ENCODE measurements at places on chromosomes 13 and 19.

GRCh38 chr19:33689138-33689746, 67.5 kb downstream of the CHST8 start:
- DNase-seq, result no peak
- H3K27me3 ChIP-seq, result peaks cover 43% of the 10 kb centered on the region
- no peak overlapping the region for H3K4me3 ChIP-seq
- H3K36me3 ChIP-seq, result no peaks in the 10 kb centered on the region
- no peak overlapping the region for H3K27ac ChIP-seq

DNA sequence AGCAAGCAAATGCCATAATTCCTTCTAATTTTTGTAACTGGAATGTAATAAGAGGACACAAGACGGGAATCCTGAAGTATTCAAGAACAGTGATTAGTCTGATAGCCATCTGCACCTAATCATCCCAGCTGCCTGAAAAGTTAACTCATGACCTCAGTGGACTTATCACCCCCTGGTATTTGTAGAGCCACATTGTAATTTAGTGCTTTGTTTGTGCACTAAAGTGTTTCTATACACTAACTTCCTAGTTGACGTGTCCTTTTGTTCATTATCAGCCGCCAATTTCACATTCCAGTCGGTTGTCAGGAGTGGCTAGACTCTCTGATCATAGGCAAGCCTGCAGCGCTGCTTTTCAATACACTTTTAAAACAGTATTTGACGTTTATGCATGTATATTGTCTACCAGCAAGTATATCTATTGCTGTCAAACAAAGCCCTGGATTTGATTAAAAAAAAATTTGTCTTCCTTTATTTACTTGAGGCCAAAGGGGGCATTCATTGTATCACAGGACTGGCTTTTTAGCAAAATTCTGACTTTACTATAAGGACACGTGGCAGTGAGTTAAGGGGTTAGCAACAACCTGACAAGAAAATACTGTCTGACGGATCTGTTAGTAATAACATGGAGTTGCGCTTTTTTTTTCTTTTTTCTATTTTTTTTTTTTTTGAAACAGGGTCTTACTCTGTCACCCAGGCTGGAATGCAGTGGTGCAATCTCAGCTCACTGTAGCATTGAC, 10.4 kb upstream of the SOX21 start:
- H3K4me1 ChIP-seq, result no peaks in the 10 kb centered on the region
- no peak overlapping the region for H3K4me3 ChIP-seq
- no peaks in the 10 kb centered on the region for H3K36me3 ChIP-seq
- H3K27ac ChIP-seq, result no peak overlapping the region
- no peak for DNase-seq

- DNase-seq, result no peak
- peaks cover 8% of the 10 kb centered on the region for H3K36me3 ChIP-seq
- H3K4me3 ChIP-seq, result peak overlapping the region; percentile 89
- H3K27ac ChIP-seq, result no peak overlapping the region
- H3K4me1 ChIP-seq, result peaks cover 31% of the 10 kb centered on the region
Observed at GRCh38 chr19:17718550-17718946, 732 bp upstream of the MAP1S start.

- H3K27me3 ChIP-seq, result peaks cover 89% of the 10 kb centered on the region
- H3K4me1 ChIP-seq, result peaks cover 5% of the 10 kb centered on the region
- no peak for DNase-seq
- no peaks in the 10 kb centered on the region for H3K36me3 ChIP-seq
- H3K27ac ChIP-seq, result no peak overlapping the region
Observed at GRCh38 chr19:16330806-16331690, 6.4 kb downstream of the KLF2 start.

DNA sequence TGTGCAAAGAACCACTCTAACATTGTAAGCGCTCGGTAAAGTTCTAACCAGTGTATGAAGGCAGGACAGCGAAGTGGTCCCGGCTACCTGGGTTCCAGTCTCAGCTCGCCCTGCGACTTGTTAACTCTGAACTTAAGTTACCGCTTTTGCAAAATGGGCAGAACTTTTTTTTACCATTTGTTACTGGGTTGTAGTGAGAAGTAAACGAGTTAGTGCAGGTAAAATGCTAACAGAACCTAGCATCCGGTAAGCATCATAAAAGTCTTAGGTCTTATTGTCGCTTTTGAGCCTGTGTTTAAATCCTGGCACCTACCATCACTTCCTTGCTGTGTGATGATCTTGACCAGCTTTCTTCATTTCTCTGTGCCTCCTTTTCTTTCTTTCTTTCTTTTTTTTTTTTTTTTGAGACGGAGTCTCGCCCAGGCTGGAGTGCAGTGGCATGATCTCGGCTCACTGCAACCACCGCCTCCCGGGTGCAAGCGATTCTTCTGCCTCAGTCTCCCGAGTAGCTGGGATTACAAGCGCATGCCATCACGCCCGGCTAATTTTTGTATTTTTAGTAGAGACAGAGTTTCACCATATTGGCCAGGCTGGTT, 734 bp upstream of the TRMT1 start:
- H3K4me3 ChIP-seq, result peak overlapping the region; percentile 96
- no peaks in the 10 kb centered on the region for H3K27me3 ChIP-seq
- H3K4me1 ChIP-seq, result peaks cover 59% of the 10 kb centered on the region
- no peak for DNase-seq
- no peak overlapping the region for H3K27ac ChIP-seq
- H3K36me3 ChIP-seq, result peaks cover 5% of the 10 kb centered on the region

DNA sequence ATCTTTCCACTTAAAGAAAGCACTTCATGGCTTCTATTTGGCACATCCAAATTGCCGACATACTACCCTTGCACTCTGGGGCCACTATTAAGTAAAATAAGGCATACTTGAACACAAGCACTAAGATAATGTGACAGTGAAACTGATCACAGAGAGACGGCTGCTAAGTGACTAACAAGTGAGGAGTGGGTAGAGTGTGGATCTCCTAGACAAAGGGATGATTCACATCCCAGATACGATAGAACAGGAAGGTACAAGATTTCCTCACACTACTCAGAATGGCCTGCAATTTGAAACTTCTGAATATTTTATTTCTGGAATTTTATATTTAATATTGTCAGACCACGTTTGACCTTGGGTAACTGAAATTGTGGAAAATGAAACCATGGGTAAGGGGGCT, 1721.8 kb upstream of the SPRY2 start:
- no peak overlapping the region for H3K27ac ChIP-seq
- no peak overlapping the region for H3K4me3 ChIP-seq
- no peaks in the 10 kb centered on the region for H3K27me3 ChIP-seq
- no peak for DNase-seq
- H3K4me1 ChIP-seq, result no peaks in the 10 kb centered on the region

DNA sequence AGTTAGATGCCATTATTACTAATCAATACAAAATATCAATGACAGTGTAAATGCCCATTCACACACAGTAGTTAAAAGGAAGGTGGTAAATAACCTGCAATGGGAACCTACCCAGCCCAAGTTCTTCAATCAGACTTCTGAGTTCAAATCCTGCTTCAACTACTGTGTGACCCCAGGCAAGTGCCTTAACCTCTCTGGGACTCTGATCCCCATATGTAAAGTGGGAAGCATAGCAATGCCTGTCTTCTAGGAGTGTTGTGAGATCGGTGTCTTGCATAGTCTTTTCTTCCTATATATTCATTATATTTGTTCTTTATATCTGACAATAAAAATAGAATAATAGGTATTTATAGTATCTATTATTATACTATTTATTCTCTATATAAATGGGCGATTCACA, 6.9 kb downstream of the TIMM13 start:
- no peak for DNase-seq
- H3K4me3 ChIP-seq, result no peak overlapping the region

GRCh38 chr19:35645680-35646511, 2.2 kb upstream of the COX6B1 start:
- peaks cover 7% of the 10 kb centered on the region for H3K27me3 ChIP-seq
- peaks cover under 1% of the 10 kb centered on the region for H3K36me3 ChIP-seq
- no peak overlapping the region for H3K27ac ChIP-seq

DNA sequence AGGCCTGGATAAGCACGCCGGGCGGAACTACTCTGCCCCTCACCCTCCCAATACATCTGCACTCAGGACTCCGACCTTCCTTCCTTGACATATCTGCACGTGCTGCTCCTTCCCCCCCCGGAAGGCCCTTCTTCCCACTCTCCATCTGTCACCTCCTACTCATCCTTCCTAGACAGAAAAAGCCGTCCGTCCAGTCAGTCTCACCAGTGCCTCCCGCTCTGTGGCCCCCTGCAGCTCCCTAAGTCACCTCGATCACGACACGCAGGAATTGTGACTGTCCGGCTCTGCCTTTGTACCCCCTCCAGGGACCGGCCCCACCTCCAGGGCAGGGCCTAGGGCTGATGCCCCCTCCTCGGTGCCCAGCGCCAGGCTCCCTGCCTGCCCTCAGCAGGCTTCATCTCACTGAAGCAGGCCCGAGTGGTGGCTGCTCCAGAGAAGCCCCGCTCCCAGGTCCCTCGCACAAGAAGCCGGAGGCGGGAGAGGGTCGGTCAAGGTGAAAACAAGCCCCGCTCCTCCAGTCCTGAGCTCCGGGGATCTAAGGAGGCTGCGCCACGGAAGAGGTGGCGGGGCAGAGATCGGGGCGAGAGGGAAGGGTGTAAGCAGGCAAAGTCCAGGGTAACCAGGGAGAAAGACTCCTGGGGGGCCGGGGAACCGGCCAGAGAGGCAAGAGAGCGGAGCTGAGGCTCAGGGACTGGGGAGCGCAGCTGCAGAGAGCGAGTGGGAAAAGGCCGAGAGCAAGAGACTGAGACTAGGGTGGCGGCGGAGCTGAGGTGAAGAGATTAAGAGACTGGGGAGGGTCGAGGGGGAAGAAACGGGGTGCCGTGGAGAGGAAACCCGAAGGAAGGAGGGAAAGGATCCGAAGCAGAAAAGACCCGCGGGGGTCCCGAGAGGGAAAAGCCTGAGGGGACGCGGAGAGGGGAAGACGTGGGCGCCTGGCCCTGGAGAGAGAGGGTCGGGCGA, 1.1 kb downstream of the PPP6R1 start:
- peaks cover 58% of the 10 kb centered on the region for H3K4me1 ChIP-seq
- H3K27me3 ChIP-seq, result no peaks in the 10 kb centered on the region
- peaks cover 8% of the 10 kb centered on the region for H3K36me3 ChIP-seq
- peak overlapping the region; percentile 62 for H3K27ac ChIP-seq
- DNase-seq, result peak; percentile 40

GRCh38 chr13:85985797-85986196, 186.6 kb upstream of the SLITRK6 start:
- H3K4me3 ChIP-seq, result no peak overlapping the region
- DNase-seq, result no peak
- H3K27ac ChIP-seq, result no peak overlapping the region
- H3K4me1 ChIP-seq, result no peaks in the 10 kb centered on the region
- no peaks in the 10 kb centered on the region for H3K27me3 ChIP-seq
- no peaks in the 10 kb centered on the region for H3K36me3 ChIP-seq

Measured in nephron progenitor cell (in vitro differentiated cells).